Epithelial cell of esophagus (primary cell): ENCODE measurements at places on chromosomes 5 and 9.

GRCh38 chr9:83656032-83656680 is 33.2 kb downstream of the IDNK start:
- no peak for DNase-seq

DNA sequence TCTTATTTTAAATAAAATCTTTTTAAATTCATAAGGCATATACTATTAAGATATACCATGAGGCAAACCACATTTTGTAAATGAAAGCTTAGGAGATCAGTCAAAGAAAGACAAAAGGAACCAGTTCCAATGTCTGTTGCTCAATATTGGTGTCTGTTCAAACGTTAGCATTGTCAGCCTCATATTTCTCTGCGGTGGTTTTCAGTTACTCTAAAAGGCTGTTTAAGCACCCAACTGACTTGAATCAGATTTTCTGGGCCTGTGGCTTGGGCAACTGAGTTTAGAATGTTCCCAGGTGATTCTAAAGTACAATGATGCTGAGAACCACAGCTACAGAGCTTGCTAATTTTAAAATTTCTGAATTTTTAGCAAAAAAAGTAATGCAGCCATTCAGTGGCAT is 166.3 kb upstream of the KIF2A start:
- DNase-seq = no peak

DNA sequence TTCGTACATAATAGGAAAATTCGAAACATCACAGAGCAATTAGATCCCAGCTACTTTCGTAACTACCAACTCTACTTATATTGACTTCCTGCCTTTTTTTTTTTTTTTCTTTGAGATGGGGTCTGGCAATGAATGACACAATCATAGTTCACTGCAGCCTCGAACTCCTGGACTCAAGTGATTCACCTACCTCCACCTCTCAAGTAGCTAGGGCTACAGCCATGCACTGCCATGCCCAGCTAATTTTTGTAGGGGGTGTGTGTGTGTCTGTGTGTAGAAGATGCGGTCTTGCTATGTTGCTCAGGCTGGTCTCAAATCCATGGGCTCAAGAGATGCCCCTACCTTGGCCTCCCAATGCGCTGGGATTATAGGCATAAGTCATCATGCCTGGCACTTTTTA is 5.8 kb upstream of the PAIP2 start:
- DNase-seq = no peak

- DNase-seq = peak; percentile 13
Observed at GRCh38 chr9:28378231-28378630, 805.0 kb upstream of the C9orf72 start.

GRCh38 chr9:107439991-107440456 is 49.5 kb downstream of the KLF4 start:
- no peak for DNase-seq

- peak; percentile 50 for DNase-seq
Observed at GRCh38 chr5:98454407-98454806, 319.1 kb upstream of the RGMB start.

DNA sequence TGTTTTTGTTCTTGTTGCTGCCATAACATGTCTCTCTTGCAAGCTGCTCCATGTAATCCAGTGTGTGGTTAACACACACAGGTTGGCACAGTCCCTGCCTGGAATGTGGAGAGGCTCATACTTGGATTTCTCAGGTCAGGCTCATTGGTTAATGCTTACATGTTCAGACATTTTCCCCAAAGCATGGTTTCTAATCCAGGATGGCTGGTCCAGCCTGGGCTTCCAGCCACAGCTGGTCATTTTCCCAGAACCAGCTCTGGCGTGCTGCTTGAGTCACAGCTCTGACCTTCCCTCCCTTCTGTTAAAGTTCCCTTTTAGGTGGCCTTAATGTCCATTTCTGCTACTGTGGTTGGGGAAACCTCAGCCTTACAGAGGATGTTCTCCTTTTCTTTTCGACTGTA is 294.3 kb downstream of the TAF11L14 start:
- DNase-seq = peak; percentile 95

GRCh38 chr5:113053511-113053995 is 77.0 kb downstream of the DCP2 start:
- no peak for DNase-seq

- DNase-seq = peak; percentile 43
Observed at GRCh38 chr5:149939546-149939945, 5.0 kb downstream of the PDE6A start.

GRCh38 chr5:142807372-142807911 is 37.3 kb downstream of the ARHGAP26 start:
- DNase-seq = no peak

GRCh38 chr9:136826703-136827582 is 15.3 kb upstream of the AJM1 start:
- DNase-seq = no peak

GRCh38 chr9:89661956-89662717 is 57.3 kb downstream of the GADD45G start:
- DNase-seq = peak; percentile 48

DNA sequence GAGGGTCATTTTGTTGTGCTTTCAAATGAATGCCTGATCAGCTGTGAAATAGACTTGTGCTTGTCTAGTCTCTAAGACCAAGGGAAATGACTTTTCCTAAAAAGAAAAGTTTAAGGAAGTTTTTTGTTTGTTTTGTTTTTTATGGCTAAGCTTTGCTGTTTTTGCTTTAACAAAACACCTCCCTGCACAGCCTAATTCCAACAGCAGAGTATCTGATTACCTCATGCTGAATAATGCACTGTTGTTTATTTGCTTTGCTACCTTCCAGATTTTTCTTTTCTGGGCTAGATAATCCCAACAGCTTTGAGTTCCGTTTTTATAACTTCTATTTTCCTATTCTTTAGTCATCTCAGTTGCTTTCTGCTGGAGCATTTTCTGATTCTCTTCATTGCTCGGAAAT is 95.8 kb downstream of the AOPEP start:
- peak; percentile 30 for DNase-seq

DNA sequence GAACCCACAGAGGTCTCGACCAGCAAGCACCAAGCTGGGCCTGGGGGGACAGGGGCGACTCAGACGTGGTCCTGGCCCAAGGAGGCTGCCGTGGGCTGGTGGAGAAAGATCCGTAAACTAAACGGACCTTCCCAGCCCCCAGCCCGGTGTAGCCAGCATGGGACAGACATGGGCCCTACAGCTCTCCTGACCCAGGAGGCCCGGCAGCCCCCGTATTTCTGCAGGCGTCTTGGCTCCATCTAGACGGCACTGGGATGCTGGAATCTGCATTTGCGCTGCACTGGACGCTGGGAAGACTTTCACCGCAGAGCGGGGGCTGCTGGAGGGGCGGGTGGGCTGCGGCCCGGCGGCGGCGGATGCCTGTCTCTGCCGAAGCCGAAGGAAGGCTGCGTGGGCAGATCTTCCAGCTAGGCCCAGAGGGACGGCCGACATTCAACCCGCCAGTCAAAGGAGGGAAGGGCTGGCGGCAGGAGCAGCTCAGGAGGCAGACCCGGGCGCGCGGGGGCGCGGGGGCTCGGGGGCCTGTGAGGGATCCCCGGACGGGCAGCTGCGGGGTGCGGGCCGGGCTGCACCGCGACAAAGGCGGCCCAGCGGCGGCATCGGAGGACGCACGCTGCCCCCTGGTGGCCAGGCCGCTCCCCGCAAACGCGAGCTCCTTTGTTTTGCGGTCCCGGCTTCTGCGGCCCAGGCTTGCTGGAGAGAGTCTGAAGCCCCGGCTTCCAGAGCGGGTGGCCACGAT is 266.2 kb downstream of the NSG2 start:
- peak; percentile 42 for DNase-seq

GRCh38 chr5:9176641-9177040 is 369.2 kb downstream of the SEMA5A start:
- DNase-seq = no peak

- DNase-seq = no peak
Observed at GRCh38 chr9:124947727-124948391, 7.0 kb upstream of the GOLGA1 start.

- peak; percentile 32 for DNase-seq
Observed at GRCh38 chr5:76041863-76042262, 41.3 kb upstream of the SV2C start.

GRCh38 chr5:164869325-164869724 is 1363.9 kb downstream of the MAT2B start:
- DNase-seq = no peak

- no peak for DNase-seq
Observed at GRCh38 chr9:13750639-13751038, 471.1 kb upstream of the MPDZ start.

DNA sequence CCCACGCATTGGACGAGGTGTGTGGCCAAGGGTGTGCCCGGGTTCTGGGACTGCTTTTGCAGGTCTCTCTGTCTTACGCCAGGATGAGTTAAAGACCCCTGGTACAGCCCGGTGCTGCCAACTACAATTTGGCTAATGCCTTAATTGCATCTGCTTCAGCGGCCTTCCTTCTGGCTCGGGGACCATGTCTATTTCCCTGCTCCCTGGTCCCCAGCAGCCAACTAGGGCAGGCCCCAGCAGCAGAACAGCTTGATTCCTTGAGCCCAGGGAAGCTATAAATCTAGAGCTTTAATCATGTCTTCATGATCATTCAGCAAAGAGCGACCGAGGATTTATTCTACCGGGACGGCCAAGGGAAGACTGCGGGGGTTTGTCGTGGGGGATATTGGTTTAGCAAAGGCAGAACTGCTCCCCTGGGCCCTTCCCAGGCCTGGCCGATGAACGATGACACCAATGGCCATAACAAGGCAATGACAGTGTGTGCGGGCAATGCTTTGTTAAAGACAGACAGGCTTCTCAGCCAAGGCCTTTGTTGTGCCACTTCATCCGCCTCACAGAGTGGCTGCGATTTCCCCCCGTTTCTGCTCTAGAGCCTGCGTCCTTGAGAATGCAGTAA is 51.4 kb downstream of the CFAP77 start:
- DNase-seq = no peak

DNA sequence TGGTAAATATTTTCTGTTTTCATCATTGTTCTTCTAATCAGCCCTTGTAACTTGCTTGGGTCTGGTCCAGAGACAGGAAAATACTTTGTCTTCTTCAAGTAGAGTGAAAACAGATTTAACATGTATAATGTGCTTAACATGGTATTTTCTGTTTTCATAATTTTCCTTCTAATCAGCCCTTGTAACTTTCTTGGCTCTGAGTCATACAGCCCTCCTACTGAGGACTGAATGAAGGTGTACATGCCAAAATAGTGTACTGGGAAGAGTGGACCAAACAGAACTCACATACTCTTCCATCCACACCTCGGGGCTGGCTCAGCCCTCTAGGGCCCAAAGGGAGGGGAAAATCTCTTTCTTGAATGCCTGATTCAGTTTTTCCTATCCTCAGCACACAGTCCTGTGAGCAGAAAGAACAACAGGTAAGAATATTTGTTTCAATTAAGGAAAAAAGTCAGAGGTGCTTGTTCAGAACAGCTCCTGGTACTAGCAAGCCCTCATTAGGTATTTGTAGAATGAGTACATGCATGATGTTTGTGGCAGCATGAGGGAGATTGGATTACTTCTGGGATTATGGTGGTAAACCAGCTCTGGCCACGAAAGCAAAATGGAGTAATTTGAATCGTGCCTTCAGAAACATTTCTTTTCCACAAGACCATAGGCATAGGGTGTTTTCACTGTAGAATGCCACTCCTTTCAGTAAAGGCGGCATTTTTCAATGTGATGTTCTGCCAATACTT is 24.2 kb upstream of the MACIR start:
- DNase-seq = no peak

DNA sequence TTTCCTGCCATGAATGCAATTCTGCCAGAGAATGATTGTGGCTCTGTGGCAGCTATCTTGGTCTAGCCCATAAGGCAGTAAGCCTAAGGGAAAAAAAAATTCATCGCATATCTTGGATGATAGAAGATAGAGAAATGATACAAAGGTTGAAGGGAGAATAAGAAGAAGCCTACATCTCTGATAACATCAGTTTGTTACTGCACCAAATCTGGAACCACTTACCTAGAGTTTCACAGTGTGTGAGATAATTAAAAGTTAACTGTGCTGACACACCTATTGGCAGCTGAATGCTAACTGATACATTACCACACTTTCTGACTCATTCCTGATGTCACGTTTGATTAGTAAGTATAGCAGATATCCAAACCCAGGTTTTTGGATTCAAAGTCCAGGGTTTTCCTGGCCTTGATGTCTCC is 91.6 kb upstream of the TAF11L2 start:
- DNase-seq = peak; percentile 87

DNA sequence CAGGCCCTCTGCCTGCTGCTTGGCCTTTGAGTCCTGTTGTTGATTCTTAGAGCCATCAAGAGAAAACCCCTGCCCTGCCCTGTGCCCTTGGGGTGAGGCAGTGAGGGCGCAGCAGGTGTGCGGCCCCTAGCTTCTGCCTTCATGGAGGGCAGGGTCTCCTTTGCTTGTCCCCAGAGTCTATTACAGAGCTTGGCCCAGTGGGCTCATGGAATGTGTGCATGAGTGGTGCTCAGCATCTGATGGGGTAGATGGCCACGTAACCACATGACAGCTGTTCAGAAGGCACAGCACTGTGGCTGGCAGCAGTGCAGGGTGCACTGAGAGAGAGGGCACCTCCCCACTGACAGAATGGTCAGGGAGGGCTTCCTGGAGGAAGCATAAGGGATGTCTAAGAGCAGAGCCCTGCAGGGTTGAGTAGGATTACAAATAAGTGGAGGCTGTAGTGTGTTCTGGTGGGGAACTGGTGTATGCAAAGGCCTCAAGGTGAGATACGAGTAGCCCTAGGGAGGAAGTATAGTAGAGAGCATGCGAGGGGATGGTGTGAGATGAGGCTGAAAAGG is 70.8 kb downstream of the MACROH2A1 start:
- no peak for DNase-seq

DNA sequence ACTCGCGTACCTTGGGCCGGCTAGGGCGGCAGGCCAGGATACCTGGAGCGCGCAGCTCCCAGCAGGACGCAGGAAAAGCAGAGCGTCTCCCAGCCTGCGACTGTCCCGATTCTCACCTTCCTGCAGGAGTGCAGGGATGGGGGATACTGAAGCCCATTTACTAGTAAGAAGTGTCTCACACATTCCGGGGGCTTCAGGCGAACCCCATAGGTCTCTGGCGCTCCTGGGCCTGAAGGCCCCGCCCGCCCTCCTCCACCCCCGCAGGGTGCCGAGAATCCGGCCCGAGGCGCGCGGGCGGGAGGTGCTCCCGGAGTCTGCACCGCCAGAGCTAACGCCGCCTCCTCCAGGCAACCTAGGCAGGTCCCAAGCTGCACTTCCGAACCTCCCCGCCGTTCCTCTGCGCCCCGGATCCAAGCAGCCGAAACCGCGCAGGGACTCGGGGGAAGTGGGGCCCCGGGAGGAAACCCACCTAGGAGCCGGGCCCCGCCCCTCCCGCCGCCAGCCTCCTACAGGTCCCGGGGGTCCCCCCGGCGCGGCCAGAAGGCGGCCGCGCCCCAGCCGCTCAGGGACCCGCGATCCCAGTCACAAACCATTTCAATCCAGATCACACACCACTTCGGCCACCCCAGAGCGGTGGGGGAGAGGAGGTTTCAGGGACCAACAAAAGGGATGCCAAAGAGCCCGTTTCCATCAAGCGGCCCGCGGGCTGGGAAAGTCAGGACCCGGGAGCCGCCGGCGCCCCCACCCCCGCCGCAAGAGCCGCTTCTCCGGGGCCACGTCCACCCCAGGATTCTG is 1.2 kb downstream of the ROR2 start:
- DNase-seq = peak; percentile 52
